Spinal cord (tissue), 10 donors: ENCODE measurements at places on chromosomes 3 and 15.

- no peak for DNase-seq
Measured at GRCh38 chr3:106082616-106083015, 213.8 kb upstream of the CBLB start.

GRCh38 chr3:191220908-191221307 is 21.9 kb downstream of the OSTN start:
- no peak for DNase-seq

DNA sequence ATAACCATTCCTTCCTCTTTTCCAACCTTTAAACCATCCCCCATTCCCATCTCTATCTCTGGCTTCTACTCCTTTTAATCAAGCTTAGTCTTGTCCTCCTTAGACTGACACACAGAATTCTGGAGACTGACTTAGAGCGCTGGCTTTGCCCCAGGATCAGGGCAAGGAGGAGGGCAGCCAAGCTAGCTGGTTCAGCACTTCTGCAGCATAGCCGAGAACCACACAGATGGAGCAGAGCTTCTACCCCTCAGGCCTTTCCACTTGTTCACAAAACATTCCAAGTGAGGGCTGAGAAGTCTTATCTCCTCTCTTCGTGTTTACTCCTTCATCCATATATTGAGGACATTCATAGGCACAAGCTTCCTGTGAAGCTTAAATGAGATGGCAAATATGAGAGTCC is 246.5 kb upstream of the PEX5L start:
- DNase-seq, result no peak

DNA sequence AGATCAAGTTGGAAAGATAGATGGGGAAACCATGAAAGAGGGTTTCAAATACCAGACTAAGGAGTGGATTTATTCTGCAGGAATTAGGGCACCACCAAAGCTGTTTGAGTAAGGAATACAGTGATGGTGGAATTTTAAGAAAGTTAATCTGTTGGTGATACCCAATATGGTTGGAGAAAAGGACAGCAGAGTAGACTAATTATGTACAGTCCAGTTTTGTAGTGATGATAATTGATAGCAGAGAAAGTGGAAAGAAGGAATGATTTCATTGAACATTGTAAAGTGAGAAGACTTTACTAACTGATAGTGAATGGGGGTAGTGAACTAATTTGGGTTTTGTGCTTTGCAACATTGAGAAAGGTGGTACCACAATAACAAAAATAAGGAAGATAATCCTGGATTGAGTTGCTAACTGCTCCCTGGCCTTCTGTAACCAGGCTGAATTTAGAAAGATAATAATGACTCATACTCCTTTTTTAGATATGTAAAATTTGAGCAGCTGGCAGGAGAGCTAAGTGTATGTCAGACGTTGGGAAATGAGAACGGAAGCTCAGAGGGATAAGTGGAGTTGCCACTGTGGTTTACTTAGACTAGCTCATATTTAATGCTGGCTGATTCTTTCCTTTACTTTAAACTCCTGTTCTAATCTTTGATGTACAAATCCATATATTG is 16.9 kb downstream of the TCAIM start:
- DNase-seq, result no peak

GRCh38 chr15:96187341-96188305 is 142.9 kb upstream of the NR2F2 start:
- no peak for DNase-seq
